ENCODE measurements at places on chromosomes 3 and 15.

- no peak for DNase-seq
These were observed 283.1 kb downstream of the XXYLT1 start for GRCh38 chr3:194987571-194988494.

GRCh38 chr3:52032702-52033408 is 23.5 kb downstream of the DUSP7 start:
- DNase-seq: no peak

- no peak for DNase-seq
These were observed 505 bp upstream of the WNT5A start for GRCh38 chr3:55487381-55488241.

GRCh38 chr15:42549741-42550392 is 1.2 kb downstream of the HAUS2 start:
- DNase-seq: no peak
